ENCODE measurements at places on chromosomes 11 and 22.
A peak's percentile ranks its signal among the peaks of the same experiment; 100 is the strongest.

DNA sequence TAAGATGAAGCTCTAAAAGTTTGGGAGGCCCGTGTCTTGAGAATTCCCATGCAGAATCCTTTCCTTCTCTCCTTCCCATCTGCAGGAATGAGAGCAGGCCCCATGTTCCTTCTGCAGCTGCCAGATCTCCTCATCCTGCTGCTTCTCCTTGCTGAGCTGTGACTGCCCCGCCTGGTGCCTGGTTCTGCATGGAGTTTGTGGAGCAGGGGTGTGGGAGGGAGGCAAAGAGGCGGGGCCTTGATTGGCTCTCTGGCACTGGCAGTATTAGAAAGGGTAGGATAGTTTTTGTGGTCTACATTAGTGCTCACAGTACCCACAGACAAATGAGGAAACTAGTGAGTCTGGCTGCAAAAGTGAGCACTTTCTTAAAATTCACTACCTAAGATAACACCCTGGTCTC, 91.1 kb upstream of the CLPB start:
- DNase-seq, result no peak

DNA sequence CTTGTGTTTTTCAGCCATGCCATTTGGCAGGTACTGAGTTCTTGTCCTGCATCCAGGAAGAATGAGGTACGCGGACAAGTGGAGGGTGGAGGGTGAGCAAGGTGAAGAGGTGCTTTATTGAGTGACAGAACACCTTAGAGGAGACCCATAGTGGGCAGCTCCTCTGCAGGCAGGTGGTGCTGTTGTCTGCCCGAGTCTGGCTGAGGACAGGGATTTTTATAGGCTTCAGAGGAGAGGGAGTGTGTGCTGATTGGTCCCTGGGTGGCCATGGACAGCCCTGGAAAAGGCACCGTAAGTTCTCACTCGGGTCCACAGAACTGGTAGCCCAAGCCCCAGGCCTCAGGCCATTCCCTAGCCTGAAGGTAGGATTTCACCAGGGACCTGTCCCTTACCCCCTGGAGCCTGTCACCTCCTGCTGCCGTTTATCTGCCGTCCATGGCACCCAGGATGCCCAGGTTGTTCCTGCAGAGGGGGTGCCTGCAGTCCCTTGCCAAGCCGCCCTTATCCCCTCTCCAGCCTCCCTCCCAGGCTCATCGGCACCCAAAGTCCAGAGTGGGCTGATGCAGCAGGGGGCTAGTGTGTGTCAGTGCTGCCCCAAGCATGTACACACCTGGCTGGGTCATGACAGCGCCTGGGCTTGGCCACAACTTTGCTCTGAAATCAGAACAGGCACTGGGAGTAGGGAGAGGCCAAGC, 213.6 kb downstream of the LRRC4C start:
- DNase-seq, result no peak

- DNase-seq, result no peak
Measured at GRCh38 chr11:76997512-76997911, 36.7 kb upstream of the B3GNT6 start.

DNA sequence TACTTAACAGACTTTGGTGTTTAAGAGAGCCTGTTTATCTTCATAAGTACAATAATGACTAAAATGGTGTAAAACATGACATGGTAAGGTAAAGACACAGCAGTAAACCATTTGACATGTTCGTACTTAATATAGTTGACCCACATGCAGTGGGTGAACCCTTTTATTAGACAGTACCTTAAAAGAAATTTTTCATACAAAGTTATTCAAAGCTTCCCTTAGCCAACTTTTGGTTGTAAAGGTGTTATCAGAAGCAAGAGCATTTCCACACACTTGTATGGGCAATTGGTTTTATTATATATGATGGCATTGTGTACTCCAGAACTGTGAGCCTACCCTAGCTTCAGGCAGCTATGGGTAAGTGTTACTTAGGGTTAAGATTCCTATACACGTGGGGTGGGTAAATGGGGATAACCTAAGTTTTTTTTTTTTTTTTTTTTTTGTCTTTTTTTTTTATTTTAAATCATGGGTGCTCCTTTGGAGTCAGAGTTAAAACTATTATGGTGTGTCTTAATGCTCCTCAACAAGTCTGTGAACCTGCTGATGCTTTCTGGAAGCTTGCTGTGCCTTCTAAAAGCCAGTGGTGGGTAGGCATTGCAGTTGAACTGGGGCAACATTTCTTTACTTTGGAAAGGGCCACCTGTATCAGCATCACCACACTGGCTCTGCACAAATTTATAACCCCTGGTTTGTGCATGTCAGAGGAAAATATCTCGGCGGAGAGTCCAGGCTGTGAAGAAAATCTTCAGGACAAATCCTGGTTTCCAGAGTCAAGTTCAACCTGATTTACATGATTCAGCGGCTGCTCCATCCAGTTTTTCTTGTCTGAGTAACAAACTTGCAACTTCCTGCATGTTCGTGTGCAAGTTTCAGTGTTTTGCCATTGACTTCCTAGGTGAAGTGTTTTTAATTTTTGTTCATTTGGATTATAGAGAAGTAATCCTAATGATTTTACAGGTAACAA, 3.3 kb downstream of the PCF11 start:
- DNase-seq, result peak; percentile 49

DNA sequence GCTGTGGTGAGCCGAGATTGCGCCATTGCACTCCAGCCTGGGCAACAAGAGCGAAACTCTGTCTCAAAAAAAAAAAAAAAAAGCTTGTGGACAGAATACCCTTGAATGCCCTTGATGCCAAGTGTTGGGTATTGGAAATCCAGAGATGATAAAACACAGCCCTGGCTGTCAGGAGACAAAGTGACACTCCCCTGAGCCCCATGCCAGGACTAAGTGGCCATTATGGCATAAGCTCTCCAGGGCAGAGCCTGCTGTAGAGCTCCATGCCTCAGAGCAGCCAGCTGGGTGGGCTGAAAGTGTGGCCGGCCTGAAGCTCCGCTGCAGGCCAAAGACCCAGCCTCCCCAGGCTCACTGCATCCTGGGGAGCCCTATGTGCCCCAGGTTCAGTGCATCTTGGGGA, 4.9 kb downstream of the RNF215 start:
- DNase-seq, result no peak

GRCh38 chr11:20005747-20006146, 154.5 kb downstream of the DBX1 start:
- DNase-seq, result no peak

GRCh38 chr11:59281177-59281576, 68.5 kb upstream of the MPEG1 start:
- no peak for DNase-seq

GRCh38 chr11:106063009-106063408, 14.1 kb downstream of the KBTBD3 start:
- DNase-seq, result no peak

GRCh38 chr11:124643605-124644425, 21.2 kb downstream of the TBRG1 start:
- DNase-seq, result peak; percentile 97

GRCh38 chr11:68009391-68010089, 587 bp upstream of the ALDH3B1 start:
- peak; percentile 53 for DNase-seq

GRCh38 chr11:97445561-97445960, 1055.7 kb downstream of the JRKL start:
- DNase-seq, result no peak

DNA sequence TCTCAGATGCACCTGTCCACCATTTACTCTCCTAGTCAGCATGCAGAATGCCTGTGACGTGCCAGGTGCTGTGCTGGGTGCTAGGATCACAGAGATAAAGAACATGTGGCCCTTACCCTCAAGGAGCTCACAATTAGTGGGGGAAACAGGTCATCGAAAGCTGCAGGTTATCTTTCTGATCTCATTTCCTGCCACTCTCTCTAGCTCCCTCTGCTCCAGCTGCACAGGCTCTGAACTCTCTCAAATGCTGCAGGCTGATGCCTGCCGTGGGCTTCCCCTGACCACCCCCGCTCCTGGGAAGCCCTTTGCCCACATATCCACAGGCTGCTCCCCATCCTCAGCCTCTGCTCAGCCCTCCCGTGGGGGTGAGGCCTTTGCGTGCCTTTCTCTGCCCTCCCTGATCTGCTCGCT, 29.6 kb downstream of the SHANK3 start:
- DNase-seq, result no peak

- DNase-seq, result peak; percentile 10
Measured at GRCh38 chr11:15073361-15074205, at the start of gene CALCB. Gene CALCB, plus strand, starts transcription at chr11:15073593. Its CDS starts 1,126 bp downstream, at chr11:15074719.

- peak; percentile 28 for DNase-seq
Measured at GRCh38 chr22:19827341-19828034, 27.2 kb downstream of the GNB1L start.

- DNase-seq, result no peak
Measured at GRCh38 chr22:38038890-38039812, 18.1 kb upstream of the PICK1 start.

DNA sequence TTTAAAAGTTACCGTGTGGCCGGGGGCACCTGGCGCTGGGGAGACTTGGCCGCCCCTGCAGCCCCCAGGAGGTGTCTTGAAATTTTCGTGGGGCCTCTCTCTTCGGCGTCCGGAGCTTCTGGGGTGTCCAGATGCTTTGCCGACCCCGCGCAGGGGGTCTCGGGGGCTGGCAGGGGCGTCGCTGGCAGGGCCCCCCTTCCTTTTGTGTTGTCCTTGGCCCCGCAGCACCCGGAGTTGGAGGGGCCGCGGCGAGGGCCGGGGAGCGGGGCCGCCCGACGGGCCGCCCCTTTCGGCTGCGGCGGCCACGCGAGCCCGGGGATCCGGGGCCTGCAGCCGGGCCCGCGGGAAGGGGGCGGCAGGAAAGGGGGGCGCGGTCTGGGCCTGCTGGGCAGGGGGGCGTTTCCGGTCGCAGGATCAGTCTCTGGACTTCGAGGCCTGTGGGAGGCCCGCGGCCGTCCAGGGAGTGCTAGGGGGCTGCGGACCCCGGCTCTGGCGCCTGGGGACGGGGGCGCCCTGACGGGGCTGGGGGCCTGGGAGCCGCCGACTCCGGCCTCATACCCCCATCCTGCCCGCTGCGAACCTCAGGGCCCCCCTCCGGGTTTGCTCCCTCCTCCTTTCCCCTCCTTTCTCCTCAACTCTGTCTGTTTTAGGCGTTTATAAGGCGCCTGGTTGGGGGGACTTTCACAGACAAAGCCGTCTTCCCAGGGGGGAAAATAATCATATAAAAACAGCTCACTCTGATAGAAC, 869 bp downstream of the ZC3H7B start:
- no peak for DNase-seq

DNA sequence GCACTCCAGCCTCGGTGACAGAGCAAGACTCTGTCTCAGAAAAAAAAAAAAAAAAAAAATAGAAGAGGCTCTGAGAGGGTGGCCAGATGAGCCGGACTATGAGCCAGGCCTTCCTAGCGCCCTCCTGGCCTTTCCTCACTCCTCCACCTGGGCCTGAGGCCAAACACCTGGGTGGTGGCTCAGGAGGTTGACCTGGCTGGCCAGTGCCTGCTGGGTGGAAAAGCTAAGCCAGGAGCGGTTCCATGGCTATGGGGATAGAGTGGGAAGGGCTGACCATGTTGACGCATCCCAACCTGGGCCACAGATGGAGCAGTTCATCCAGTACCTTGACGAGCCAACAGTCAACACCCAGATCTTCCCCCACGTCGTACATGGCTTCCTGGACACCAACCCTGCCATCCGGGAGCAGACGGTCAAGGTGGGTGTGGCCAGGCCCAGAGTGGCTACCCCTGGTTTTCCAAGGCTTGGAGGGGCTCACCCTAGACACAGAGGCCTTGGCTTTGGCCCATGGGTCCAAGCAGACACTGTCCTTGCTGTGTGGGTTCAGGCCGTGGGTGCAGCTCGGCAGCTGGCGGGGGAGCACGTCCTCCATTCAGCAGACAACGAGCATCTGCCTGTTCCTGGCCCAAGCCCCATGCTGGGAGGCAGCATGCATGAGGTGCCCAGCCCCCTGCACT, 7.6 kb downstream of the SCYL1 start:
- no peak for DNase-seq

GRCh38 chr11:9315078-9315688, 790 bp upstream of the TMEM41B start:
- peak; percentile 4 for DNase-seq

GRCh38 chr11:36162883-36163434, 126.3 kb downstream of the COMMD9 start:
- DNase-seq, result no peak

GRCh38 chr22:20397498-20397897, 3.5 kb downstream of the ZNF74 start:
- DNase-seq, result no peak

DNA sequence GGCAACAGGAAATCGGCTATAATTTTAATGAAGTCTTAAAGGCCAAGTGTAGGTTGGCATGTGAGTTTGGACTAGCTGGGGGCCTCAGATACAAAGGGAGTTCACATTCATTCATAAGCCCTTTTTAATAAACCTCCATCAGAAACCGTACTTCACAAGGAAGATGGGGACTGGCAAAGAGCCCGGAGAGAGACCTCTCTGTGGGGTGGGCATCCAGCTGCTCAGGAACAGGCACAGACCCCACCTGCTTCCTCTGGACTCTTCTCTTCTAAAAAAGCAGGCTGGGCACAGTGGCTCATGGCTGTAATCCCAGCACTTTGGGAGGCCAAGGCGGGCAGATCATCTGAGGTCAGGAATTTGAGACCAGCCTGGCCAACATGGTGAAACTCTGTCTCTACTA, 3.9 kb upstream of the ARFGAP3 start:
- no peak for DNase-seq

DNA sequence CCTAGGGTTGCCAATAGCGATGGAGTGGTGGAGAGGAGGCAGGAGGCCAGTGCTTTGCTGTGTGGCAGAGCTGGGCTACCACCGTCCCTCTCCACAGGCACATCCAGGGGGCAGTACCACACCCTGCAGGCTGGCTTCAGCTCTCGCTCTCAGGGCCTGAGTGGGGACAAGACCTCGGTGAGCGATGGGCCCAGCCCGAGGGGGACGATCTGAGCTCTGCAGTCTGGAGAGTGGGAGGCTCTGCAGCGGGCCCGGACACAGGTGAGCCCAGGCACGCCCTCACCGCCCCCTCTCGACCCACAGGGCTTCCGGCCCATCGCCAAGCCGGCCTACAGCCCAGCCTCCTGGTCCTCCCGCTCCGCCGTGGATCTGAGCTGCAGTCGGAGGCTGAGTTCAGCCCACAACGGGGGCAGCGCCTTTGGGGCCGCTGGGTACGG, 2.5 kb downstream of the PKP3 start:
- no peak for DNase-seq

DNA sequence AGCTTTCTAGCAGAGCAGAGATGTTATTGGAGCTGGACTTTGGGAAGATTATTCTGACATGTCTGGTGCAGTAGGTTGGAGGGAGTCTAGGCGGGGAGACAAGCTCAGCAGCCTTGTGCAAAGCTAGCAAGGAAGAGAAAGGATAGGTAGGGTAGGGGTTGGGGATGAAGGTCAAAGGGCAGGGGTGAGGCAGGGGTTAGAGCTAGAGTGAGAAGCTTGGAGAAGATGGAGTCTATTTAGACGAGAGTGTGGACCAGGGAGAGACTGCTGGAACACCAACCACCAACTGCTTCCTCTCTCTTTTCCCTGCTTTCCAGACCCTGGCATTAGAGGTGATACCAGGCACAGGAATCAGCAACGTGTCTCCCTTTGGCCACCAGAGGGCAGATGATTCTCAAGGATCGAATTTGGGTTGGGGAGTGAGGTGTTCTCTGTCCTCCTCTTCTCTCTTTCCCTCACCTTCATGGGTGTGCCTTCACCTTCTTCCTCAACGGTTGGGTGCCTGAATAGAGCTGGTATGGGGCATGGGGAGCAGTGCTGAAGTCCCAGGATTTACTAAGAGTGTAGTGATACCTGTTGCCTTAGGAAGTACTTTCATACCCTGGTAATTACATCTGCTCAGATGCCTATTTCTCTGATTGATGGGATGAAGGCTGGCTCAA, 1.8 kb upstream of the MARK2 start:
- peak; percentile 69 for DNase-seq

Data from IMR-90 (cell line).